Smooth muscle cell of the pulmonary artery (primary cell): ENCODE measurements at places on chromosomes 13 and 19. TPM values are rescaled to one million over a fixed set of nuclear protein-coding genes. Genes with fewer than 3 reads are reported as not detected.

Gene DZIP1
- 41.0 and 62.0 TPM in 2 replicates for total RNA-seq

Gene SIGLEC10
- not detected in 2 replicates for total RNA-seq

Gene ITPKC
- total RNA-seq = 13.0 and 16.6 TPM in 2 replicates

Gene LGI4
- 0.59 and 1.5 TPM in 2 replicates for total RNA-seq

Gene CCNA1
- 0.39 and 2.8 TPM in 2 replicates for total RNA-seq

Gene MAST3
- total RNA-seq = 8.4 and 8.5 TPM in 2 replicates

Gene CEACAM8
- not detected in 2 replicates for total RNA-seq

Gene CDC42EP5
- 17.4 and 21.0 TPM in 2 replicates for total RNA-seq

Gene LILRB3
- total RNA-seq = not detected in 2 replicates
